ENCODE measurements at places on chromosomes 1 and 21.

DNA sequence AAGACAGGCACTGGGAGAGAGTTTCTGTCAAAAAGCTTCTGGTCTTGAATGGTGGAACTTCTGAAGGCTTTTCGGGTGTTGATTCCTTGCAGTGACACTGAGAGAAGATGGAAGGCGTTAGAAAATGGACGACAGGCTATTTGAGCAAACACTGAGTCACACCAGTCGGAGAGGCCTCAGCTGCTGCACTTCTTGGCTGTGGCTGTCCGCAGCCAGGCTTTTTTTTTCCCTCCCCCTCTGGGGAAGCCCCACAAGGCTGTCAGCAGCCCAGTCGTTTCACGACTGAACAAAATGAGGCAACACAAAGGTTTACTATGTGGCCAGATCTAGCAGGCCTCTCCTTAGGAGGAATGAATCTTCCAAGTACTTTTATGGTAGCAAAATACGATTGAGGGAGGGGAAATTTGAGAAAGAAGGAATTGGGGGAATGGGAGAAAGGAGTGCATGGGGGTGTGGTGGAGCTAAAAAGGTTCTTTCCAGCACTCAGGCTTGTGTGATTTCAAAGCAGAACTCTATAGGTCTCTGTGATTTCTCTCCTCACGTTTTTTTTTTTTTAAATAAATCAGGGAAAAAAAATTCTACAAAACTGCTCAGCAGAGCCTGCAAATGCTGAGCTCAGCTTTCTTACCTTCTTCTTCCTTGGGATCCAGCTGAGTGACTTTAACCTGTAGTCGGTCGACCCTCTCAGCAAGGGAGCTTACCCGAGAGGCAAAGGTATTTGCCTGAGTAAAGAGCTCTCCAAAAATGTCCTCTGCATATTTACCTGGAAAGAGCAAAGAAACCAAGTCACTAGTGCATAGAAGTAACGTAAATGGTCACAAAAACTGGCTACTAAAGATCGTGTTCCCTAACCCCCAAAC, 26.1 kb downstream of the GPR3 start:
- peak; percentile 79 for DNase-seq

GRCh38 chr1:156279837-156280236, 2.8 kb downstream of the SMG5 start:
- DNase-seq: no peak

- no peak for DNase-seq
These were observed 71.4 kb upstream of the TSPAN2 start for GRCh38 chr1:115160728-115161127.

- no peak for DNase-seq
These were observed 487.6 kb downstream of the DPYD start for GRCh38 chr1:97433094-97433823.

DNA sequence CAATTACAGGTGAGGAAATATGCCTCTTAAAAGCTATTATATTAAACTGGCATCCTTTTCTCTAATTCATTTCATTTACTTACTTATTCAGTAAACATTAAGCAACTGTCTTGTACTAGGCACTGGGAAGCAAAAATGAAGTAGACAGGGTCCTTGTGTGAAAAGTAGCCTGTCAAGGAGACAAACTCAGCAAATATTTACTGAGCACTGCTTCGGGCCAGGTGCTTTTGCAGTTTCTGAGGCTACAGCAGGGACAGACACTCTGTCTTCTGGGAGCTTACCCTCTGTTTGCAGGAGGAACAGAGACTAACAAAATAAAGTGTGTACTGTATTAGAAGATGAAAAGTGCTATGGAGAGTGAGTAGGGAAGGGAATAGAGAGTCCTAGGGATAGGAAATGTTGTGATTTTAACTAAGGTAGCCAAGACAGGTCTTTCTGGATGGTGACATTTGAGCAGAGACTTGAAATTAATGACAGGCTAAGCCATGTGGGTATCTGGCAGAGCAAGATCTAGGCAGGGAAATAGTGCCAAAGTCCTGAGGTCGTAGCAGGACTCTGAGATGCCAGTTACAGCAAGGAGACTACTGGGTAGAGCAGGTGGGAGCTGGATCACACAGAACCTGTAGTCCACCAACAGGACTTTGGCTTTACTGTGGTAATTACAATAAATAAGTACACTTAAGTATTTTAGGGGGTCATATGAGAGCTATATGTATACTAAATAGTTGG, 133.0 kb downstream of the ITSN1 start:
- no peak for DNase-seq
